SK-N-MC (cell line): ENCODE measurements at places on chromosomes 1 and 21.

GRCh38 chr21:38956856-38957571 lies 151.3 kb downstream of the ETS2 start:
- DNase-seq = no peak

DNA sequence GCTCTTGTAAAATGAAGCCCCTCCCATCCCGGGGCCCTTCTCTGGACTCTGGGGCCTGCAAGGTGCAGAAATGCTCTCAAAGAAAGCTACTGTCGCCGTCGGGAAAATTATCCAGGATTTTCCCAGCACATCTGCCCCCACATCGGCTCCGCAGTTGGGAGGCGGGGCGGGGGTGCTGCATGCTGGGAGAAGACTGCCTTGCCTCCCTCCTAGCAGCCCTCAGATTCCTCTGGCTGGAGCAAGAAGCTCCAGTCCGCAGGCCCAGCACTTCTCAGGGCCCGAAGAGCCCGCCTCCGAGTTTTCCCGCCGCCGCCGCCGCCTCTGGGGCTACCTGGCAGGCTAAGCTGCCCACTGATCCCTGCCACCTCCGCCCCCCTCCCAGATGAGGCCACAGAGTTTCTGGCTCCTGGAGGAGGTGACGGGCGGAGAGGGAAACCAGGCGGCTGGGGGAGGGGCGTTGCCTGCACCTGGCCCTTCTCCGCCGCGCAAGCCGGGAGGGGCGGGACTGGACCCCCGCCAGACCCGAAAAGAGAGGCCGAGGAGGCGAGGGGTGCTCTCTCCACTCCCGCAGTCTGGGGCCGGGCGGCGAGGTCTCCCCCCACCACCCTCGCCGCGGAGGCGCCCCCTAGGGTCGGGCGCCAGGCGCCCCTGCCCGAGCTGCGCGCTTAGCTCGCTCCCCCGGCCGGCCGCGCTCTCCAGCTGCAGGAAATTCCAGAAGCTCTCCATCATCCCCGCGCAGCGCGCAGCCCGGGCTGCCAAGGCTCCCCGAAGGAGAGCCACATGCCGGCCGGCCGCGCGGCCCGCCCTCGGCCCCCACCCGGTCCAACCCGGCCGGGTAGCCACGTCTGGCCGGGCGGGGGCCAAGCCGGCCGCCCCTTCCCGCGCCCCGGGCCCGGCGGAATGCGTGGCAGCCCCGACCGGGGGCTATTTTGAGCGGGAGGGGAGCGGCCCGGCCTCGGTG lies 28.8 kb downstream of the AHDC1 start:
- no peak for DNase-seq

GRCh38 chr1:47742890-47743760 lies 254.1 kb downstream of the TRABD2B start:
- no peak for DNase-seq

- no peak for DNase-seq
Observed at GRCh38 chr1:153202006-153202405, 1.2 kb upstream of the LELP1 start.

GRCh38 chr1:3537359-3537758 lies 73.9 kb downstream of the MEGF6 start:
- DNase-seq = no peak

DNA sequence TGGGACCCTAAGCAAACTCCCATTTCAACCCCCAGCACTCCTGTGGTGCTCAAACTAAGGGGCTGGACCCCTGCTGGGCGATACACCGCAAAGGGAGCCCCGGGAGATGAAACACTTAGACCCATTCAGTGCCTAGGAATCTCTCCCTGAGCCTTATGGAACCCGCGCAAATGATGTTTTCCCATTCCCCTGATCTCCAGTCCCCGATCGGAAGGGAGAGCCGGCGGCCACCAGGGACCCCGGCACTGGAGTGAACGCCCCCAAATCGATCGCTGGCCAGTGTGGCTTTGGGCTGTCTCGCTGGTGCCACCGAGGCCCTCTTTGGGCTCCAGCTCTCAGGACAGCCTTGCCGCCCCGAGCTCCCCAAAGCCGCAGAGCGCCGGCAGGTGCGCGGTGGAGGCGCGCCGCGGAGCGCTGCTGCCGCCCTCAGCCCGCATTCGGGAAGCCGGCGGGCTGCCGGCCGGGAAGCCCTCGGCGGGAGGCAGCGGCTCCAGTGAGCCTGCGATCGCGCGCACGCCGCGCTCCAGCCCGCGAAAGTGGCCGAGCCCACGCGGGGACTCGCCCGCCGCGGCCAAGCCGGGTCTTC lies 1.1 kb downstream of the PLXNA2 start:
- DNase-seq = no peak

- DNase-seq = no peak
Observed at GRCh38 chr1:175817445-175817844, 74.0 kb upstream of the TNR start.

DNA sequence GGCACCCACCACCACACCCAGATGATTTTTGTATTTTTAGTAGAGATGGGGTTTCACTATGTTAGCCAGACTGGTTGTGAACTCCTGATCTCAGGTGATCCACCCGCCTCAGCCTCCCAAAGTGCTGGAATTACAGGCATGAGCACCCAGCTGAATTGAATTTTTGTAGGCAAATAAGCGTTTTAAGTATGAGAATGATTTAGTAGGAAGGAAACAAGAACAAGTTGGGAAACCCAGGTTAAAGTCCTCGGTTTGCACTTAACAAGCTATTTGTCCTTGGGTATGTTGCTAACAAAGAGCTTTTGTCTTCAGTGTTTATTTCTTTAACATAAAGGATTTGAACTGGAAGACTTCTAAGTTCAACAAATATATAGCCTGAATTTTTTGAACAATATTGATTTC lies 23.9 kb downstream of the BTF3L4 start:
- DNase-seq = no peak

DNA sequence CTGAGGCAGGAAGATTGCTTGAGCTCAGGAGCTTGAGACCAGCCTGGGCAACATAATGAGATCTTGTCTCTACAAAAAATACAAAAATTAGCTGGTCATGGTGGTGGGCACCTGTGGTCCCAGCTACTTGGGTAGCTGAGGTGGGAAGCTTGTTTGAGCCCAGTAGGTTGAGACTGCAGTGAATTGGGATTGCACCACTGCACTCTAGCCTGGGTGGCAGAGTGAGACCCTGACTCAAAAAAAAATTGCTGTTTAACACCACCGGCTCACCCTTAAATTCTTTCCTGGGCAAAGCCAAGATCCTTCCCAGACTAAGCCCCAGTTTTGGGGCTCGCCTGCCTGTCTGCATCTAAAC lies 6.6 kb upstream of the NSUN4 start:
- DNase-seq = no peak

GRCh38 chr1:234478152-234478480 lies 863 bp downstream of the TARBP1 start:
- DNase-seq = no peak

- DNase-seq = no peak
Observed at GRCh38 chr1:53460211-53460634, 1.0 kb downstream of the DMRTB1 start.

DNA sequence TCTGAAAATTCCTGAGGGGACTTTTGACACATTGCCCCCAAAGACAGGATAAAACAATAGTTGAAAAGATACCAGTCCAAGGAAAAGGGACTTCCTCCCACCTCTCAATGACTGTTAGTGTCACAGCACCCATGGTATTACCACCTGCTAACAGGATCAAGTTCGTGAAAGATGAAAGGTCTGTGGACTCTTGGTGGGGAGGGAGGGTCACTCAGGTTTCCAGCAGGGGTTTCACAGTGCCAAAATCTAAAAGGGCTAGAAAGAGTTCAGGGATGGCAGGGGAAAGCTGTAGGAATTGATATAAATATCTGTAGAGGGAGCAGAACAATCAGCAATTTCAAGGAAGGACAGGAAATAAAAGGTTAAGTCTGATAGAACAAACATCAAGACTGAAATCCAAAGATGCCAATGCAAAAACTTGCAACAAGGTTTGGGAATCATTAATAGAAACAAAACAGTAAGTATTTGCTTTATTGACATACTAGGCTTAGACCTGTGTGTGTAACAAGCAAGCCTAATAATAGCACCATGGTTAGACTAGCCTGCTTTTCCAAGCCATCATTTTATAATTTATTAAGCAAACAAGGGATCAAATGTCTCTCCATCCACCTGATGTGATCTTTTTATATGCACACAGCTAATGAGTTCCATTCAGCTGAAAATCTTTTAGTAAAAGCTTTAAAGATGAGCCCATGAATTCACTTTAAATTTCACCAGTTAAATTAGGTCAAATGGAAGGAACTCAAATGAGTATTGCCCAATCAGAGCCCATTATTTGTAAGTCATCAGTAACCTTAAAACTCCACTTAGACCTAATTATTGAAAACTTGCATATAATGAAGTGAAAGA lies 3.7 kb downstream of the MCL1 start:
- no peak for DNase-seq

- DNase-seq = no peak
Observed at GRCh38 chr1:62207187-62207586, 12.5 kb downstream of the L1TD1 start.

GRCh38 chr1:226633541-226634165 lies 85.1 kb downstream of the STUM start:
- DNase-seq = no peak

DNA sequence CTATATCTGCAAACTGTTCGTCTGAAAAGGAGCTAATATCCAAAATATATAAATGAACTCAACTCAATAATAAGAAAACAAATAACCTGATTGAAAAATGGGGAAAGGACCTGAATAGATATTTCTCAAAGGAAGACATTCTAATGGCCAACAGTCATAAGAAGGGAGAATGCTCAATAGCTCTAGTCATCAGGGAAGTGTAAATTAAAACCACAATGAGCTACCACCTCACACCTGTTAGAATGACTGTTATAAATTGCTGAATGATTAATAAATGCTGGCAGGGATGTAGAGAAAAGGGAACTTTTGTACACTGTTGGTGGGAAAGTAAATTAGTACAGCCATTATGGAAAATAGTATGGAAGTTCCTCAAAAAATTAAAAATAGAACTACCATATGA lies 21.2 kb upstream of the C1orf115 start:
- DNase-seq = no peak

- DNase-seq = no peak
Observed at GRCh38 chr1:107523061-107523460, 382.2 kb downstream of the NTNG1 start.

- no peak for DNase-seq
Observed at GRCh38 chr1:226788965-226789364, 49.9 kb upstream of the ITPKB start.

- no peak for DNase-seq
Observed at GRCh38 chr1:11924334-11925195, 1.7 kb downstream of the KIAA2013 start.

DNA sequence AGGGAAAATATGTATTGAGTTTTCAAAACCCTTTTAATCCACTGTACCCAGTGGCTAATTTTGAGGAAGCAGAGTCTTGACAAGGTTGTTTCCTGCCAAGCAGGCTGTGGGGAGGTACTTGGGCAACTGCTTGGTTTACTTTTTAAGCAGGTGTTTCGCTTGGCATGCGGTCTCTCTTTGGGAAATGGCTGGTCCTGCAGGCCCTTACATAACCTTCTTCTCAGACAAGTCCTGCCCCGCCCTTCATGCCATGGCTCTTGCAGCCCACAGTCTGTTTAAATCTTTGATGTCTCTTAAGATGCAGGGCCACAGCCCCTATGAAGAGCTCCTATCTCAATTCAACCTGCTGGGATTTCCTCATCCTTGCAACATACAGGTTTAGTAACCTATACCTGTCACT lies 36.0 kb upstream of the ABCD3 start:
- DNase-seq = no peak

- DNase-seq = no peak
Observed at GRCh38 chr1:47469390-47469759, 31.5 kb downstream of the FOXD2 start.

DNA sequence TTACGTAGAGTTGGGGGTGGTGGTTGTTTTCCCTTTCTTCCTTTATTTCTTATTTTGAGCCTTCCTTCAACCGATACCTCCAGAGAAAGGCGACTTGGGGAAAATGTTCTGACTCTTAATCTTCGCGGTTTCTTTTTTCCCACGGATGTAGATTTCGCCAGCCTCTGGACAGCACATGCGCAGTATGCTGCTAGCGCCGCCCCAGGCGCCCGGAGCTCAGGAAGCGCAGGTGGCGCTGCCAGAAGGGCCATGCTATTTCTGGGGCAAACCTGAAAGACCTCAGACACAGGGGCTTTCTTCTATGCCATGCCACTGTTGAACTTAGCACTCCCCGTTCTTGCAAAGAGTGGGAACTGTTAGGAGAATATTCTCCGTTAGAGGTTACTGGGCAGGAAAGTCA lies 392.1 kb downstream of the KIF26B start:
- DNase-seq = no peak

GRCh38 chr1:36768486-36769178 lies 265.7 kb downstream of the GRIK3 start:
- no peak for DNase-seq

DNA sequence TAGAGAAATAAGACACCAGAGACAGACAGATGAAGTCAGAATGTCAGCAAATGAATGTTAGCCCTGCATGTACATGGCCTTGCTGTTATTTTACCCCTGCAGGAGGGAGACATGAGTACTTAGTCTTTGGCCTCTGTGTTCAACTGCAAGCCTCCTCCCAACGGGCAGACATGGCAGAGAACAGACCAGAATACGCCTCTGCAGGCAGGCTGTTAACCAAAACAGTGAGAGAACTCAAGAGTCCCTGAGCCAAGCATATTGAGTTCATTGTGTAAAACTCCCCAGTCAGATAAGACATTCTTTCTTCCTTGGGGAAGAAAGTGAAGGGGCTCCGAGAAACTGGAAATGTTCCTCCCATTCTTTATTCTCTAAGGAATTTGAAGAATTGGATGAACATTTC lies 150.9 kb downstream of the PHTF1 start:
- DNase-seq = no peak

DNA sequence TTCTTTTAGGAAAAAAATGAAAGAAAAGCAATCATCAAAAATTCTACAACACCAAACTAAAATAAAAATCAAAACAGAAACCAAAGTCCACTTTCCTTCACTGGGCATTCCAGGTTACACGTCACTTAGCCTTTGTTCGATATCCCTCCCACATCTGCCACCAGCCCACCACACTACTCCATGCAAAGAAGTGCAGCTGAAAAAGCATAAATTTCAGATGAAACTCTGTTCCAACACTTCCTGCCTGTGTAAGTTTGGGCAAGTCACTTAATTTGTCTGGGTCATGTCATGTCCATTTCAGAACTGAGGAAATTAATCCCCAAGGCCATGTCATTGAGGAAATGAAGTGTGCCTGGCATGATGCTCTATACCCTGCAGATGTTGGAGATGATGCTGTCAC lies 354.3 kb upstream of the USP24 start:
- DNase-seq = no peak

- DNase-seq = no peak
Observed at GRCh38 chr1:1067860-1068516, 6.1 kb downstream of the RNF223 start.

DNA sequence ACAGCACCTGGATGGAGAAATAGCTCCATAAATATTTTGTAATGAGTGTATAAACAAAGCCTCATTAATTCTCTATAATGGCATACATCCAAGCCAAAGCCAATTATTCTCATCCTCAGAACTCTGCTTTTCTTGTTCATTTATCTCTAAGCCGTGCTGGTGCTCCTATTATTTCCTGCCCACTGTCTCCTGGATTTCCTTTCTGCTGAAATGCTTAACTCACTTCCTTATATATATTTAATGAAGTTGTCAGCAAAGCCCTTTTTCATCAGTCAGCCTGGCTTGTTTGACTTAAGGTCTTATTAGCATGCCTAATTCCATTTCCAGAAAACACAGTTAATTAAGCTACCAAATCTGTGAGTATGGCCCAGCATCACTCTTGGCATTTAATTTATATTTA lies 93.4 kb downstream of the SLC25A24 start:
- DNase-seq = no peak
